ENCODE measurements at places on chromosomes 12 and 14.
A peak's percentile ranks its signal among the peaks of the same experiment; 100 is the strongest.

GRCh38 chr14:54606631-54607133, 39.8 kb downstream of the SAMD4A start:
- DNase-seq, result no peak

GRCh38 chr14:61587081-61587713, 108.1 kb upstream of the HIF1A start:
- DNase-seq, result no peak

DNA sequence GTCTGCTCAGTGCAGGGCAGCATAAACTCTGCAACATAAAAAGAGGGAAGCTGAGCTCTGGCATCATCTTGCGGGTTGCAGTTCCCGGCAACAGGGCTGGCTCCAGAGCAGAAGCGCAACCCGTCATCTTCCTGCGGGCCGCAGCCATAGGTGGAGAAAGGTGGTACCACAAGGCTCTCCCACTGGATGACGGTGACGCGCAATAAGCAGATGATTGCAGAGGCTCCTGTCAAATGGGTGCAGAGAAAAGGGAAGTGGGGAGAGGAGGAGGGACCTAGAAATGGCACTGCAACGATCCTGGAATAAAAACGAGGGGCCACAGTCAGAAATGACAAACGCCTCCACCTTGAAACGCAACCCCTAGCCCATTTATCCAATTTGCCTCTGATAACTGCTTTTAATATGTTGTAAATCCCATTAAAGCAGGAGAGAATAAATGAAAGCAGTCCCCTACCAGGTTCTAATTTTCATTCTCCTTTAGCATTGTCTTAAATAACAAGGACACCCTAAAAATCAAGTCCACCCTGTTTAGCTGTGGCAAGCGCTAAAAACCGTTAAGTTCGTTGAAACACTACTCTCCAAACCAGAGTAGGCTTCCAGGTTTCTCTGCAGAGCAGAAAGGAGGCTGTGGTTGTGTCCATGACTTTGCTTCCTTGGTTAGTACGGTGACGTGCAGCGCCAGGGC, 30.9 kb upstream of the TUBA1C start:
- DNase-seq, result no peak

DNA sequence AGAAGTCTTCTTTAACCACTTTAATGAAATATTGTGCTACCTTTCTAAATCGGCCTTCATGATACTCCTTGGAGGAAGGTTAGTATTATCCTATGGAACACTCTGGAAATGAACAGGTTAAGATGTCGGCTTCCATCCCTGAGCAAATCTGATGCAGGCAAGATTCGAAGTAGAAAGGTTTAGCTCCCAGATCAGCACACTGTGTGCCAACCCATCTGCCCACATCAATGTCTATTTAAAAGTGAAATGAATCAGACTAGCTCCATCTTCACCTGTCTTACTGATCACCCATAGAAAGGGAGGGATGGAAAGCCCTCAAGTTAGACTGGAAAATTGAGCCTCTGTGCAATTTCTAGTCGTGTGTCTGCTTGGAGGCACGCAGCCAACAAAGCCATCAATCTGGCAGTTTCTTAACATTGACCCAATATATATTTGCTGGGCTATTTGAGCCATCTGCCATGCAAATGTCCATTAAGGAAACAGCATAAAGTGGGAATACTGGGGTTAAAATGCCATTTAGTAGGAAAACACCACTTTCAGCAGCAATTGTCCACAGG, 506.1 kb downstream of the RMST start:
- peak; percentile 35 for DNase-seq

DNA sequence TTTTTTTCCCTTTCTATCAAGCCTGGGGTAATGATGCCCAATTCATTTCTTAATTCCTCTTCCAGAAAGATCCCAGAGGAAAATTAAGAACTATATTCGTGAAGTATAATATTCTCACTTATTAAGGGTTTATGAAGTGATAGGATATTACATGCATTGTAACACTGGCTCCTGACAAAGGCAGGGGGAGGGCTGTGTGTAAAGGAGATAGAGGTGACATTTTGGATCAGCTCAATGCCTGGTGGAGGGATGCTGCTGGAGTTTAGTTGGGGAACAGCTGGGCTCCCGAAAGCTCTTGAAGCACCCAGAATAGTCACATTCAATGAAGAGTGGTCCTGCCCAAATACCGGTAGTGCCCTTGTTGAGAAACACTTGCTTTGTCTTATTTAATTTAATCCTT, 774 bp downstream of the SERPINA11 start:
- no peak for DNase-seq

- peak; percentile 98 for DNase-seq
These were observed 14.4 kb upstream of the MLXIP start for GRCh38 chr12:122064025-122064777.

DNA sequence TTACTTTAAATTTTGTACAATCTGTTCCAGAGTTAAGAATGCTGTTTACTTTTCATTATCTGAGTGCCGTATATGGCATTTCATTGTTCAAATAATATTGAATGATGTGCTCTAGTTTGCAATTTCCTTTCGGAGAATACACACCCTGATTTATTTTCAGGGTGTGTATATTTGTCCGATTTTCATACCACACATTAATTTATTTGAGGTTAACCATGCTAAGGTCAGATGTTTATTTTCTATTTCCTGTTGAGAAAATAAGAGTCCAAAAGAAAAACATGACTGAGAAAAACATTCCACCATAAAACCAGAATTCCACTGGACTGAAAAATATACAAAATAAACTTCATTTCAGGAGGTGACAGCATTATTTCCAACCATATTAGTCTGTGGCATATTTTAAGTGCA, 64.2 kb upstream of the OVCH1 start:
- DNase-seq, result no peak

GRCh38 chr12:102958073-102958829, 777 bp downstream of the ASCL1 start:
- DNase-seq, result peak; percentile 70

- no peak for DNase-seq
These were observed 28.2 kb downstream of the TTC7B start for GRCh38 chr14:90788031-90788430.

GRCh38 chr12:55642267-55642666, 5.6 kb downstream of the OR10P1 start:
- DNase-seq, result no peak

DNA sequence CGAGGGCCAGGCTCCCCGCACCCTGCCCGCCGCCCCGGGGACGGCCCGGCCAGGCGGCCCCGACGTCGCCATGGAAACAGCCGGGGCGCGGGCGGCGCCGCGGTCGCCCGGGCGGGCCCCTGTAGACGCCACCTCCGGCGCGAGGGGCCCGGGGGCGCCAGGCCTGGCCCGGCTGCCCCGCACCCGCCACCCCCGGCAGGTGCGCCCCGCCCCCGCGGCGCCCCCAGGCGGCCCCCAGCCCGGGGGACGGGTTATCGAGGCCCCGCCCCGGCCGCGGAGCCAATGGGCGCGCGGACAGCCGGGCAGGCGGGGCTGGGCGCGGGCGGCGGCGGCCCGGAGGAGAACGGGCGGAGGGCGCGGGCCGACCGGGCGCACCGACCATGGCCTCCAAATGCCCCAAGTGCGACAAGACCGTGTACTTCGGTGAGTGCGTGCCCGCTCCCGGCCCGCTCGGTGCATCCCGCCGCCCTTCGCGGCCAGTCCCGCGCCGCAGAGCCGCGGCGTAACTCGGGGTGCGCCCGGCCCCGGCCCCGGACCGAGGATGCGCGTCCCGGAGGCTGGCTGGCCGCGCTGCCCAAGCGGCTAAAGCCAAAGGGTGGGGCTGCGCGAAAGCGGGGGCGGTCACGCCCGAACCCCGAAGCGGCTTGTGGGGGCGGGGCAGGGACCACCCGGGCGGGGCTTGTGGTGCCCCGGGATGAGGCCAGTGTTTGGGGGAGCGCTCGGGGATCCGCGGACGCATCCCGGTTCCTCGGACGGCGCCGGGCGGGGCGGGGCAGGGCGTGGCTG, at the start of gene CRIP2:
Gene CRIP2 (plus strand): TSS at position 339 of the 786 bp plus-strand sequence. CDS start 42 bp downstream, at position 381.
- peak; percentile 32 for DNase-seq

GRCh38 chr14:59333235-59333634, 131.9 kb downstream of the GPR135 start:
- no peak for DNase-seq

DNA sequence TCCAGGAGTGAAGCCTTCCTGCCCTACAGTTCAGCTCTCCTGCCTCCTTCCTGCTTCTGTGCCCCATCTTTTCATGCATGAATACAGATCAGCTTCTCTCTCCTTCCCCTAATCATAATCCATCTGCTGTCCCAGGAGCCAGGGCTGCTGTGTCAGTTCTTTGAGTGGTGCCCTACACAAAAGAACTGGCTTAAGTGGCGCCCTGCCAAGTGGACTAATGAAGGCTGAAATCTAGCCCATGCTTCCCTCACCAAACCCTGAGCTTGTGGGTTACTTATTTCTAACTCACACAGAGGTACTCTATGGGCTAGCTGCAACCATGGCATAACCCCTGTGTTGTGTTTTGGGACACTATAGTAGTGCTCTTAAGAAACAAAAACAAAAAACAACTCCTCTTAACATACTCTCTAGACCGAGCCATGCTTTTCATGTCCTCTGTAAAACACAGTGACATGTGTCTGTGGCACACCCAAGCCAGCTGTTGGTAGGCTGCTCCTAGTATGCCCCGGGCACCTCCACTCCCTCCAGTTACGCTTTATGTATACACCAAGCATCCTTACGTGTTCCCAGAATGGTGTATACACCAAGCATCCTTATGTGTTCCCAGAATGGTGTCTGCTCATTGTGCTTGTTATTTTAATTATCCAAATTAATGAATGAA, 19.3 kb upstream of the ETV6 start:
- peak; percentile 93 for DNase-seq

GRCh38 chr14:96067985-96068930, 29.1 kb downstream of the C14orf132 start:
- DNase-seq, result peak; percentile 49

- DNase-seq, result no peak
These were observed 180.9 kb downstream of the AEBP2 start for GRCh38 chr12:19620222-19620621.

- DNase-seq, result no peak
These were observed 45.9 kb downstream of the NOC4L start for GRCh38 chr12:132190012-132190755.

- DNase-seq, result no peak
These were observed 39.2 kb upstream of the CD163 start for GRCh38 chr12:7542813-7543212.

Measured in NCI-H524 (cell line).